ENCODE measurements at places on chromosomes 13 and 19.

GRCh38 chr19:42111384-42111783, 20.9 kb downstream of the POU2F2 start:
- no peak for DNase-seq

DNA sequence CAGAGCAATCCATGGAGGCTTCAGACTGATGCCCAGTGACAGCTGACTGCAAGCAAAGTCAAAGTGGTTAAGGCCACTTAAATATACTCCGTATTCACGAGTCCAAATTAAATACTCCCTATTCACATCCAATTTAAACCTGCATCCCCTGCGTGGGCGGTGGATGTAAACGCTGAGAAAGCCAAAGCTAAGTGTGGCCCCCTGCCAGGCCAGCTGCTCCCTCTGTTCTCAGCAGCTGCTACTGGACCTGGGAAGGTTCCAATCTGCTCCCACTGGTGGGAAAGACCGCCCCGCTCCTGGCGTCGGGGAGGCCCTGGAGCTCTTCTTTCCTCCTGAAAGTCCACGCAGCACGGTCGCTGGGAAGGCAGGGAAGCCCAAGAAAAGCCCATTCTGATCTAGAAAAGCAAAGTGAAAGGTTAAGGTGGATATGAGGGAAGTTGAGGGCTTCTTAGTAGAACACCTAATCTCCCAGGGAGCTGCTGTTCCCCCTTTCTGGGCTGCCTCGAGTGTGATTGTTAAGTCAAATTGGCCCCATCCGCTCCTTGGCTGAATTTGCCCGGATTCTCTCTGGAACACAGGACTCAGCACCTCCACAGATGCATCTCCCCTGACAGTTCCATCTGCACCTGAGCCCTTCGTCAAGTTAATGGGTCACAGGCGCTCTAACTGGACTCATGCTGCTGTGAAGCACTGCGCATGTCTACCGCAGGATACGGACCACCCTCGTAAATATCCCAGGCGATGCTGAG, 205.5 kb downstream of the USP12 start:
- no peak for DNase-seq

DNA sequence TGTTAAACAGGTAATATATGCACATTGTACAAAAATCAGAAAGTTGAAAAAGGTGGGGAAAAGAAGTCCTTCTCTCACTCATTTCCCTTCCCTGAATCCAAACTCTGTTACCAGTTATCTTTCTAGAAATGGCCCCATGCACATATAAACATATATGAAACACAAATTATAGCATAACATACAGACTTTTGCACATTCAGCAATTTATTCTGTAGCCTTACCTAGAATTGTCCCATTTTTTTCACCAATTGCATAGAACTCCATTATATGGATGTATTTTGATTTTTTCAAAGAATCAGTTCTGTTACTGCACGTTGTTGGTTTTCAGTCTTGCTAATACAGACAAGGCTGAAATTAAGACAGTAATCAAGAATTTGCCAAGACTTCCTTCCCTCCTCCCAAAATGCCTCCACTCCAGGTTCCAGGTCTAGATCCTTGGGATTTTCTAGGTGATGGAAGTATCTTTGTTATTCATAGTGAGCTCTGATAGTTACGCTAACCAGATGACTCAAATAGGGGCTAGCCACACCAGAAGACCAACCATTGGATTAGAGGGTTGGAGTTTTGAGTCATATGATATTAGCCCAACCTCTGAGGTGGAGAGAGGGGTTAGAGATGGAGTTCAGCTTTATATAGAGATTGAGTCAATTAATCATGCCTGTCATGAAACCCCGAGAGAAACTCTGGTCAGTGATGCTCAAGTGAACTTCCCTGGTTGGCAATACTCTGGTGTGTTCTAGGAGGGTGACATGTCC, 30.7 kb downstream of the GPR180 start:
- DNase-seq: peak; percentile 16

GRCh38 chr13:100808330-100809128, 133.9 kb upstream of the TMTC4 start:
- no peak for DNase-seq

GRCh38 chr13:113209336-113209758, at the start of gene CUL4A:
Gene CUL4A (plus strand): TSS chr13:113209613. CDS start chr13:113209628, 15 bp downstream.
- no peak for DNase-seq

DNA sequence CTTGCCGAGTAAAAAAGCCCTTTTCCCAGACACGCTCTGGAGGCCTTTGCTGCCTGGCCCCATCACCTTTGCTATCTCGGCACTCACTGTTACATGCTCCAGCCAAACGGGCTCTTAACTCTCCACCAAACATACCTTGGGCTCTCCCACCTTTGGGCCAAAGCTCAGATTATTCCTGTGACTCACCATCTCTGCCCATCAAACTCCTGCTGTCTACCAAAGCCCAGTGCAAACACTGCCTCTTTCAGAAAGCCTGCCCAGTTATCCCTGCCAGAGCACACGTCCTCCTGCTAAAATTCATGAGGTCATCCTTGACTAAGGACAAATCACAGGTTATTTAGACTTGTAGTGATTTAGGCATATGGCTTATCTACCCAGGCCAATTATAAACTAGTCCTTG, 48.1 kb upstream of the SERPINE3 start:
- DNase-seq: no peak

All from ELF-1 (cell line).